Endodermal cell (in vitro differentiated cells): ENCODE measurements at places on chromosomes 7 and 10. TPM values are rescaled to one million over a fixed set of nuclear protein-coding genes. Genes with fewer than 3 reads are reported as not detected.

The STAG3 gene
- total RNA-seq = 2.1 and 3.3 TPM in 2 replicates

DNA sequence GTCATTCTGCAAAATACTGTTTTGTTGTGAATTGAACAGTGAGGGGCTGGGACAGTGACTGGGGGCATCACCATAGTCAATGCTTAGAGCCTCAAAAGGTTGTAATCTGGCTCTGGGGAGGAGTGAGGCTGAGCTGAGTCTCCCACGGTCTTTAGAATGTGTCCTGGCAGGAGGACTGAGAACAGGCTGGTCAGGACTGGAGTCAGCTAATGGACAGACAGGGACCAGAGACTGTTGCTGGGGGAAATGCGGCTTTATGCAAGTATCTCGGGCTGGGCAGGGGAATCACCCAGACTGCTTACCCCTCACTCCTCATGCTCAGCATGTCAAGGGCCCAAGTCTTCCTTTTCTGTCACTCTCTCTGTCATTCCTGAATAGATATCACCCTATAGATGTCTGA is 346.5 kb downstream of the TYW1 start:
- no peaks in the 10 kb centered on the region for H3K36me3 ChIP-seq
- no peak overlapping the region for H3K27ac ChIP-seq
- peak; percentile 26 for DNase-seq
- H3K4me1 ChIP-seq = no peaks in the 10 kb centered on the region

GRCh38 chr7:30303312-30304039 is 19.1 kb downstream of the ZNRF2 start:
- H3K36me3 ChIP-seq = no peaks in the 10 kb centered on the region
- no peak overlapping the region for H3K27ac ChIP-seq
- H3K4me1 ChIP-seq = peaks cover 3% of the 10 kb centered on the region
- H3K4me3 ChIP-seq = no peak overlapping the region
- H3K27me3 ChIP-seq = no peaks in the 10 kb centered on the region

- no peak for DNase-seq
- peaks cover 7% of the 10 kb centered on the region for H3K4me1 ChIP-seq
- H3K36me3 ChIP-seq = no peaks in the 10 kb centered on the region
These were observed 10.6 kb downstream of the GPR146 start for GRCh38 chr7:1054861-1055450.

- no peaks in the 10 kb centered on the region for H3K36me3 ChIP-seq
- no peak overlapping the region for H3K4me3 ChIP-seq
- peaks cover 8% of the 10 kb centered on the region for H3K27me3 ChIP-seq
- peak; percentile 31 for DNase-seq
- no peak overlapping the region for H3K27ac ChIP-seq
These were observed 16.5 kb upstream of the PRKAG2 start for GRCh38 chr7:151893405-151893923.

GRCh38 chr7:131869169-131869844 is 312.9 kb upstream of the PODXL start:
- H3K36me3 ChIP-seq = no peaks in the 10 kb centered on the region
- H3K4me1 ChIP-seq = peaks cover 9% of the 10 kb centered on the region
- no peak for DNase-seq
- H3K4me3 ChIP-seq = no peak overlapping the region

- H3K36me3 ChIP-seq = no peaks in the 10 kb centered on the region
- H3K4me3 ChIP-seq = peak overlapping the region; percentile 18
- DNase-seq = no peak
- no peaks in the 10 kb centered on the region for H3K27me3 ChIP-seq
These were observed 142.8 kb downstream of the DNAJC1 start for GRCh38 chr10:21860718-21861117.

The PDZD7 gene
- total RNA-seq = 0.79 and 1.1 TPM in 2 replicates

- DNase-seq = peak; percentile 88
- H3K36me3 ChIP-seq = peaks cover 29% of the 10 kb centered on the region
- H3K27ac ChIP-seq = peak overlapping the region; percentile 98
These were observed 711 bp downstream of the NAMPT start for GRCh38 chr7:106283831-106284713.

The MDFIC gene
- total RNA-seq = 7.4 and 8.0 TPM in 2 replicates

The BAMBI gene
- total RNA-seq = 11.5 to 43.6 TPM (median 41.4 TPM) in 3 replicates
